ENCODE measurements at places on chromosomes 6 and 20.

DNA sequence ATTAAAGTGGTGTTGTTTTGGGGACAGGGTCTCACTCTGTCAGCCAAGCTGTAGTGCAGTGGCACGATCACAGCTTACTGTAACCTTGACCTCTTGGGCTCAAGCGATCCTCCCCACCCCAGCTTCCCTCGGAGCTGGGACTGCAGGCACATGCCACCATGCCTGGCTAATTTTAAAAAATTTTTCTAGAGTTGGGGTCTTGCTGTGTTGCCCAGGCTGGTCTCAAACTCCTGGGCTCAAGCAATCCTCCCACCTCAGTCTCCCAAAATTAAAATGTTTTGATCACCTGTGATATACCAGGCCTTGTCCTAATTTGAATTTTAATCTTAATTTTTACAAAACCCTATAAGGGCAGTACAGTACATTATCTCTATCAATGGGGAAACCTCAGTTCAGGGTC is 25.5 kb downstream of the ACOT13 start:
- DNase-seq, result no peak

- DNase-seq, result no peak
Measured at GRCh38 chr6:157558487-157559200, 177.7 kb downstream of the ZDHHC14 start.

GRCh38 chr6:142975365-142975764 is 30.4 kb upstream of the HIVEP2 start:
- DNase-seq, result no peak

DNA sequence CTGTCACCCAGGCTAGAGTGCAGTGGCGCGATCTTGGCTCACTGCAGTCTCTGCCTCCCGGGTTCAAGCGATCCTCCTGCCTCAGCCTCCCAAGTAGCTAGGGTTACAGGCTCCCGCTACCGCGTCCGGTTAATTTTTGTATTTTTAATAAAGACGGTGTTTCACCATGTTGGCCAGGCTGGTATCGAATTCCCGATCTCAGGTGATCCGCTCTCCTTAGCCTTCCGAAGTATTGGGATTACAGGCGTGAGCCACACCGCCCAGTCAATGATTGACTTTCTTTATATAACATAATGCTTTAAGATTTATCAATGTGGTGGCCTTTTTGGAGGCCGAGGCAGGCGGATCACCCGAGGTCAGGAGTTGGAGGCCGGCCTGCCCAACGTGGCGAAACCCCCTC is 7.8 kb upstream of the ABT1 start:
- no peak for DNase-seq

GRCh38 chr6:34238585-34239499 is 2.2 kb downstream of the HMGA1 start:
- no peak for DNase-seq

GRCh38 chr6:36607683-36608386 is 13.7 kb downstream of the SRSF3 start:
- DNase-seq, result no peak

GRCh38 chr6:46690911-46691451 is 3.3 kb downstream of the TDRD6 start:
- no peak for DNase-seq

DNA sequence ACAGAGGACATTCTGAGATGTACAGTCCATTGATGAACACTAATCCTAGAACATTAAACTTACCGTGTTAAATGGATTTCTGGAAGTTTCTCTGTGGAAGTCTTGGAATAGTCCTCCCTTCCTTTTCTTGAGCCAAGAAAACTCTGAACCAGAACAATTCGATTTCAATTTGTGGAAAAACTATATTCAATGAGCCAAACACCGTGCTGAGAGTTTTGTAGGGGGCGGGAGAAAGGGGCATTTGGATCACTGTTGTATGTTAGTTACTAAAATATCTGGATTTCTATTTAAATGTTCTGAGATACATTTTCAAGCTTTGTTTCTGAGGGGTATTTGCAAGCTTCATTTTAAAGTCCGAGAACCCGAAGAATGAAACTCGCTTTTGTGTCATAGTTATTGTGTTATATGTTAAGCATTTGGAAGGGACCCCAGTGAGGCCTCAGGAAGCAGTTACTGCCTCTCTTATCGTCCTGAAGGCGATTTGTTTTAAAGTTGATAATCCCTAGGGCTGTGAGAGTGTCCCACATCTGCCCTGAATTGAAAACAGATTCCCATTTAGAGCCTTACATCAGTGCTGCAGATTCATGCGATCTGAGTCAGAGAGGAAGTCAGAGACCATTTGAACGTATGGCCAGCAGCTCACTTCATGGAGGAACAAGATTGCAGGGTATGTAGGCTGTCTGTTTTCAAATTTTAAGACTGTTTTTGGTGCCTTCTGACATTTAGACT is 70.8 kb upstream of the SASH1 start:
- peak; percentile 98 for DNase-seq

- DNase-seq, result no peak
Measured at GRCh38 chr6:31592396-31592771, 422 bp downstream of the NCR3 start.

GRCh38 chr6:29516108-29516507 is 28.4 kb upstream of the MAS1L start:
- DNase-seq, result peak; percentile 27

DNA sequence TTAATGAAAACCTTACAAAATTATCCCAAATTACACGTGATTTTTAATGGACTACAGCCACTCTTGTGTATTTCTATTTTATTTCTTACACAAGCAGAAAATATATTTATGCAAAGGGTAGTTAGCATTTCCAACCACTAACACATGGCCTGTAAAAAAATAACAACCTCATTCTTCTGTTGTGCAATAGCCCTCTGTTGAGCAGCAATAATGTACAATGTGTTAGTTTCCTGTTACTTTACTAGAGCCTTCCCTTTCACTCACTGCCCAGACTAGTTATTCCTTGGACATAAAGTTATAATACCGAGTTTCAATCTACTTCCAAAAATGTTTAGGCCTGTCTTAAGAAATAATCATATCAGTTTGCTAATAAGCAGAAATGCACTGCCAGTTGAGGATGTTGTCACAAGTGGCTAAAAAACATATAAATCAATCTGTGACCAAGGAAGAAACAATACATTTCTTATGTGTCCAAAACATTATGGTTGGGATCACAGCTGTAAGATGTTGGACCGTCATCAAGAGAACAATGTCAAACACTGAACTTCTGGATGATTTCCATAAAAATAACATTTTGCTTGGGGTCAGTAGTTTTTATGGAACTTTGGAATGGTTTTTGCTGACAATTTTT is 73.6 kb upstream of the RNF146 start:
- peak; percentile 69 for DNase-seq

GRCh38 chr6:57147955-57148858 is 23.9 kb upstream of the BAG2 start:
- no peak for DNase-seq

- DNase-seq, result no peak
Measured at GRCh38 chr6:97052896-97053295, 128.4 kb downstream of the KLHL32 start.

DNA sequence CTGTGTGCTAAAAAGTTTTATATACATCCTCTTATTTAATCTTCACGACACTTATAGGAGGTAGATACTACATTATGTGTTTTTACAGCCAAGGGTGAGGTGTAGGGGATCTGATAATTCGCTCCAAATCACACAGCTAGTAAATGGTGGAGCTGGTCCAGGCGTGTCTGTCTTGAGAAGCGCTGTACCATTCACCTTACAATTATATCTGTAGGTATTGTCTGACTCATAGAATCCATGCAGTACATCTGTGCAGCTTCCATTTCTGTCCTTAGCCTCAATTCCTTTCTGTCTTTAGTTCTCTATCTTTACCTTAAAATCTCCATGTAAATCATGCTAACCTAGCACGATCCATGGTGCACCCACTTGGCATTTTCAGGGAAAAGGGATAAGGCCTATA is 120.7 kb downstream of the CARMIL1 start:
- no peak for DNase-seq

DNA sequence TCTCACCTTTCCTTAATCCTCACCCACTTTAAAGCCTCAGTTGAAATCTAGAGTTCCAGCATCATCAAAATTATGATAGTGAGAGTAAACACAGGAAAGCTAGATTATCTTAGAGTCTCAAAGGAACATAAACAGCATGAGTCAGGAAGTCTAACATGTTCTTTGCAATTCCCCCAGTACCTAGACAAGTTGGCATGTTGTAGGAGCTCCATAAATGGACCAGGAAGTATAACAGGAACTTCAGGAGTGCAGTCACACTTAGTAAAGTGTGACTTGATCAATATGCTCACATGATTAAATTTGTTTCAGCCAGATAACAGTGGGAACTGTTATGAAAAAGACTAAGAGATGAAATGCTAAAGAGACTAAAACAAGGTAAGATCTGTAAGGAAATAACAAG is 834.4 kb downstream of the EYS start:
- DNase-seq, result no peak

GRCh38 chr6:49463612-49463967 is 420 bp downstream of the CENPQ start:
- DNase-seq, result no peak

DNA sequence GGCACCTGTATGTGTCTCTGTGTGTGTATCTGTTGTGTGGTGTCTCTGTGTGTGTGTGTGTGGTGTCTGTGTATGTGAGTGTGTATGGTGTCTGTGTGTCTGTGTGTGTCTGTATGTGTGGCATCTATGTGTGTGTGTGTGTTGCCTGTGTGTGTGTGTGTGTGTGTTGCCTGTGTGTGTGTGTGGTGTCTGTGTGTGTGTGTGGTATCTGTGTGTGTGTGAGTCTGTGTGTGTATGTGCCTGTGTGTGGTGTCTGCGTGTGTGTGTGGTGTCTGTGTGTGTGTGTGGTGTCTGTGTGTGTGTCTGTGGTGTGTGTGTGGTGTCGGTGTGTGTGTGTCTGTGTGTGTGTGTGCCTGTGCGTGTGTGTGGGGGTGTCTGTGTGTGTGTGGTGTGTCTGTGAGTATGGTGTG is 31.7 kb upstream of the VEGFA start:
- no peak for DNase-seq

- peak; percentile 46 for DNase-seq
Measured at GRCh38 chr20:63009045-63009961, 2.5 kb upstream of the BHLHE23 start.

DNA sequence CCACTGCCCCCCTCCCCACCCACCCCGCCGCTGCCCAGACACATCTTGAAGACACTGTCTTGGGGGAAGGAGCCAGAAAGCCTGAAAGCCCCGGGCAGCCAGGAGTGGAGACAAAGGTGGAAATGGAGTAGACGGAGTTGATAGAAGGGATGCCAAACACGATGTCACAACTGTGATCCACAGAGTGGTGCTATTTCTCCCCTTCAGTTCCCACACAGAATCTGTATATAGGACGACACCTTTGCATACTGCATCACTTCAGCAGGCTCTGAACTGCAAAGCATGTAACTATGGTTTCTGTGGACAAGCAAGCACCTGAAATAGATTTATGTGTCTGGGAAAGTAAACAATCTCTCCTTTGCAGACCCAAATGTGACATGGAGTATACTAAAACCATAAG is 56.4 kb upstream of the F13A1 start:
- DNase-seq, result no peak

DNA sequence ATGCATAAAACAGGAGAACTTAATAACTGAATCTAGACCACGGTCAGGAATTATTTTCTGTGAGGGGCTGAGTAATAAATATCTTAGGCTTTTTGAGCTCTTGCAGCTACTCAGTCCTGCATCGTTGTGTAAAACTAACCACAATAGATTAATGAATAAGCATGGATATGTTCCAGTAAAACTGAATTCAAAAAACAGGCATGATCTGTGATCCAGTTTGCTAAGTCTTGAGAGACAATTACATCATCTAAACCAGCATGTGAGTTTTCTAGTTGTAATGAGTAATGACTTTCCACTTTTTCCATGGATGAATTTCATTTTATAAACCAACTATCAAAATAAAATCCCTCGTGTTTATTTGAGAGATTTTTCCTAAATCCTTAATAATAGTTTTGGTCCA is 336.8 kb downstream of the RFPL4B start:
- DNase-seq, result peak; percentile 96

Measured in fibroblast of skin of right quadriceps (primary cell).